ENCODE measurements at places on chromosomes 3 and 15.

DNA sequence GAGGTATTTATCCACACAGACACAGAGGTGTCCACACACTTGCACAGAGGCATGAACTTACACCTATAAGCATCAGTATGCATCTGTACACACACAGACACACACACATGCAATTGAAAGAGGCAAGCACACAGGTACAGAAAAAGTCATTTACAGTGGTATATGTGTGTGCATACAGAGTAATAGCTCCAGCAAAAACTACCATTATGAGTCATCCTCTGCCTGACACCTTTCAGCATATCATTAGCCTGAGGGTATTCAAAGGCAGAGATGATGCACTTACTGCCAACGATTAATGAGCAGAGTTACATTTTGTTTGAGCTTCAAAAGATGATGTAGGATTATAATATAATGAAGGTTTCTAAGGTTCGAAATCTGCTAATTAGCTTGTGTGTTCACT is 100.3 kb upstream of the TPRG1 start:
- no peak for DNase-seq

DNA sequence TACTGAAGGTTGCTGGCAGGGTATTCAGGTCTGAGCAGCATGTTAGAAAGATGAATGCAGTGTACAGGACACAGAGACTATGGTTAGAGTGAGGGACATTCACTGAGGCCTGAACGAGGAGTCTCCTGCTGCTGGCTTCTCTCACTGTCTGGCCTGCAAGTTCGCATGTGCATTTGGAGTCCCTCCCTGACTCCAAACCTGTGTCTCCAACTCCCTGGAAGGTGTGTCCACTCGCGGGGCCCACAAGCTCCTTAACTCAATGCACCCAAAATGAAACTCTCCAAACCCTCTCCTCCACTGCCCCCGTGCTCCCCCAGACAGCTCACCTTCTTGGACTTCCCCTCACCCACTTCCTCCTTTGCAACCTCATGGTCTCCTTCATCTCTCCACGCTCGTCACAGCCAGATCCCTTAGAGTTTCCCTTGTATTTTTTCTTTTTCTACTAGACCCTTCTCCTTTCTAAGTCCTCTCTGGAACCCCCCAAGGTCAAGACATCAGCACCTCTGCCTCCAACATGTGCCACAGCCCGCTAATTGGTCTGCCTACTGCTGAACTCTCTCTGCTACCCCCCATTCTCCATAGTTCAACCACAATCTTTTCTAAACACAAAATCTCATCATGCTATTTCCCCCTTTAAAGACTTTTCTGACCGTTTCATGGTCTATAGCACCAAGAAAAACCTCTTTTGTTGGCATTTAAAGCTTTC is 58.3 kb downstream of the HES1 start:
- no peak for DNase-seq

GRCh38 chr3:195226900-195227447 is 44.0 kb downstream of the XXYLT1 start:
- no peak for DNase-seq

- DNase-seq = no peak
Observed at GRCh38 chr3:193674714-193675113, 81.7 kb downstream of the OPA1 start.

GRCh38 chr3:126682009-126682408 is 22.0 kb upstream of the CHCHD6 start:
- DNase-seq = no peak

DNA sequence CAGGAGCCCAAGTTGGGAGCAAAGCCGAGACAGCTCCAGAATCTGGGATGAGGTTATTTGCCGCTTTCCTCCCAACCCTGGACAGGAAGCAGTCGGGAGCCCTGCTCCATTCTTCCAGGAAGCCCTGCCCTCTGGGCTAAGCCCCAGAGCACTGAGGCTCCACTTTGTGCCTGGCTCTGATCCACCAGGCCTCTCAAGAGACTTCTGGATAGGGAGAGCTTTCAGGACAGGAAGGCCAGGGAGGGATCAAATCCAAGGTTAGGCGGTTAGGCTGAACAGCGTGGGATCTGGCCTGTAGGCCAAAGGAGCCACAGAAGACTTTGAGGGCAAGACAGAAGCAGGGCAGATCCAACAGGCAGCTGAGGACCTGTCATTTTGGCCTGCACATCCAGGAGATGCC is 835 bp downstream of the STOML1 start:
- no peak for DNase-seq

DNA sequence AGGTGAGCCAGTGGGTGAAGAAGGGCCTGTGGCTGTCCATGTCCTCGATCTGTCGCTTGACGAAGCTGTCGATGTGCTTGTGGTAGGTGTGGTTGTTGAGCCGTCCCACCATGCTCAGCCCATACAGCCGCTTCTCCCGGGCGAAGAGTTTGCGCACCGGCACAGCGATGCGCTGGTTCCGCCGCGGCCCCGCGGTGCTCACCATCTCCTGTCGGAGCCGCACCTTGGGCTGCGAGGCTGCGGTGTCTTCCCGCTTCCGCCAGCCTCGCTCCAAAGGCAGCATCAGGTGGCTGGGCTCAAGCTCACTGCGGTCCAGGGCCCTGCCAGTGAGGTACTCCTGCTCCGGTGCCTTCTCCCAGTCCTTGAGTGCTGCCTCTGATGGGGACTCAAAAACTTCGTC is 34.0 kb upstream of the GRIP2 start:
- DNase-seq = no peak

DNA sequence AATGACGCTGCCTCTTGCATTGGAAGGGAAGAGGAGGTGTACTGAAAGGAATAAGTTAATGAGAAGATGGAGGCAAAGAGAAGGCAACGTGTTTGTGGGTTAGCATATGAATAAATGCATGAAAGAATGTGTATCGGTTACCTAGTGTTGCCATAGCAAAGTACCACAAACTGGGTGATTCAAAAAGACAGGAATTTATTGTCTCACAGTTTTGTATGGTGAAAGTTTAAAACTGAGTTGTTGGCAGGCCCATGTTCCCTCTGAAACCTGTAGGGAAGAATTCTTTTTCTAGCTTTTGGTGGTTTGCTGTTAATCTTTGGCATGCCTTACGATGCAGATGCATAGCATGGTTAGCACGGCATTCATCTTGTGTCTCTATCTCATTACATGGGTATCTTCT is 729.9 kb downstream of the MECOM start:
- DNase-seq = no peak
